ENCODE measurements at places on chromosomes 13 and 19.

DNA sequence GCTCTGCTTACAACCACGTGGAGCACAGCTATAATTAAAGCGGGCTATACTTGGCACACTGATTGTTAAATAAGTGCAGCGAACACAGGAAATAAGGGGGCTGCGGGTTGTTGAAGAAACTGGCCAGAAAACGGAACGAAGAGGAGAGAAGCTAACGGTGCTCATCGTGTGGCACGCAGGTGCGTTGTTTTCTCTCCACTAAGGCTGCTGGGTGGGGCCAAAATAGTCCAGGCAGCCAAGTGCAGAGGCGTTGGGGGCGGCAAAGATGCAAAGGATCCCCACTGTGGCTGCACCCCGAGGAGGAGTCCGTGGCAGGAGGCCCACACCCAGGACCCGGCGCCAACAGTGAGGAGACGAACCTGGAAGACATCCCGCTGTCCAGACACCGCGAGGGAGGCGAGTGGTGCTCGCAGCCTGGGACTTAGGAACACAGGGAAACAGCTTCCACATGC, 8.1 kb upstream of the ARL11 start:
- no peaks in the 10 kb centered on the region for H3K36me3 ChIP-seq
- peaks cover 16% of the 10 kb centered on the region for H3K4me1 ChIP-seq
- no peak for DNase-seq
- H3K27me3 ChIP-seq, result no peaks in the 10 kb centered on the region
- H3K4me3 ChIP-seq, result no peak overlapping the region
- H3K27ac ChIP-seq, result no peak overlapping the region

DNA sequence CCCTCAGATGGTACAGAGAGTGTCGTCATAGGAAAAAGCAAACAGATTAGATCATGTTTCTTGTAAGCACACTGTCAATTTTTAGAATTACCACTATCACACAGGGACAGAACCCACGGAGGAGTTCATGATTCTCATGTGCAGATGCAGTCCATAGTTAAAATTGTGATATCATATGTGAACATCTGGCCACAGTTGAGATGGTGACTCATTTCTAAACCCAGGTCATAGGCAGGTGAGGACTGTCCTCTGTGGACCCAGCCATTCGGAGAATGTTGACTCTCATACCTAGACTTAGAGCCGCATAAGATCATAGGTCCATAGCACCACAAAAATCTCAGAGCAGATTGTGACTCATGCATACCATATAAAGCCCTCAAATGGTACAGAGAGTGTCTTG, 17.8 kb upstream of the ZNF730 start:
- H3K27me3 ChIP-seq, result no peaks in the 10 kb centered on the region
- H3K4me3 ChIP-seq, result no peak overlapping the region
- no peaks in the 10 kb centered on the region for H3K4me1 ChIP-seq
- H3K27ac ChIP-seq, result no peak overlapping the region

DNA sequence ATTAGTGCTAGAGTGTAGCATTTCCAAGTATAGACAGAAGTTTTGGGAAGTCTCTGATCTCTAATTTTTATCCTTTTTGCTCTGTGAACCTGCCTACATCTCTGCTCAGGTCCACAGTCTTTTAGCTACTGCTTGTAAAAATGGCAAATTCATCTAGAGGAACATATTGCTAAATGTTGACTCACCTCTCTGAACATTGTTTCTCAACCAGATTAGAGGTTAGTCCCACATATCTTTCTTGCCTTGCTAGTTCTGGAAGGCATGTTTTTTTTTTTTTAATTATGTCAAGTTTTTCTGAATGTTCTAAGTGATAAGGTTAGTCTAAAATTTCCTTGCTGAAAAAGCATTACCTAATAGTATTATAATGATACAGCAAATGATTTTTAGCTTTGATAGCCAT, 2889.6 kb upstream of the PCDH20 start:
- DNase-seq, result no peak
- no peaks in the 10 kb centered on the region for H3K4me1 ChIP-seq
- H3K36me3 ChIP-seq, result no peaks in the 10 kb centered on the region
- no peaks in the 10 kb centered on the region for H3K27me3 ChIP-seq
- H3K4me3 ChIP-seq, result no peak overlapping the region
- H3K27ac ChIP-seq, result no peak overlapping the region

DNA sequence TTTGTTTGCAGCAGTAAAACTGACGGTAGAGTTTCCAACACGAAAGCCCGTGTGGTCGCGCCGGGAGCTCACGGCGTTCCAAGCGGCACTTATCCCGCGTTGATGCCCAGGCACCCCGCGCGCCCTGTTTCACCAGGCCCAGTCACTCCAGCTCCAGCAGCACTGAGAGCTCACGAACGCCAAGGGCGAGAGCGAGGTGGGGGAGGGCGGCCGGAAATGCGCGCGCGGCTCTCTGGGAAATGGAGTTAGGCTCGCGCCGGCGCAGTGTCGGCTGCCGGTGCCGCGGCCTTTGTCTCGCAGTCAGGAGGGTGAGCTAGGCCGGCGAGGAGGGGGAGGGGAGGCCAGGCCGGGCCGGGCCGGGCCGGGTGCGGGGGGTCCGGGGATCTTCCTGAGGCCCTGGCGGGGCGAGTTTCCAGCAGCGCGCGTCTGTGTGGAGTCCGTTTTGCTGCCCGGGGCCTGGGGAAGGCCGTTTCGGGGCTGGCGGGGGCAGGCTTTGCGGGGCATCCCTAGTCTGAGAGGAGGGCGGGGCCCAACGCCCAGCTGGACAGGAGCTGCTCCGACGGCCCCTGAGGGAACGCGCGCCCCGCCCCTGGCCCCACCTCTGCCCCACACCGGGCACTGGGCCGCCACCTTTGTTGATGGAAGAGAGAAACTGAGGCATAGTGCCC, at the start of gene ZNF135:
TSS of gene ZNF135 (plus strand) at position 280 of the 668 bp plus-strand sequence. CDS start 721 bp downstream, outside the sequence.
- H3K27ac ChIP-seq, result peak within 1 kb of the TSS; percentile 93
- H3K4me1 ChIP-seq, result no peaks in the 10 kb centered on the region
- H3K4me3 ChIP-seq, result peak within 1 kb of the TSS; percentile 74
- H3K27me3 ChIP-seq, result no peaks in the 10 kb centered on the region
- peaks cover 3% of the 10 kb centered on the region for H3K36me3 ChIP-seq

- no peak for DNase-seq
- no peak overlapping the region for H3K27ac ChIP-seq
- no peak overlapping the region for H3K4me3 ChIP-seq
- no peaks in the 10 kb centered on the region for H3K4me1 ChIP-seq
These were observed 35.8 kb downstream of the ZIC5 start for GRCh38 chr13:99935772-99936171.

DNA sequence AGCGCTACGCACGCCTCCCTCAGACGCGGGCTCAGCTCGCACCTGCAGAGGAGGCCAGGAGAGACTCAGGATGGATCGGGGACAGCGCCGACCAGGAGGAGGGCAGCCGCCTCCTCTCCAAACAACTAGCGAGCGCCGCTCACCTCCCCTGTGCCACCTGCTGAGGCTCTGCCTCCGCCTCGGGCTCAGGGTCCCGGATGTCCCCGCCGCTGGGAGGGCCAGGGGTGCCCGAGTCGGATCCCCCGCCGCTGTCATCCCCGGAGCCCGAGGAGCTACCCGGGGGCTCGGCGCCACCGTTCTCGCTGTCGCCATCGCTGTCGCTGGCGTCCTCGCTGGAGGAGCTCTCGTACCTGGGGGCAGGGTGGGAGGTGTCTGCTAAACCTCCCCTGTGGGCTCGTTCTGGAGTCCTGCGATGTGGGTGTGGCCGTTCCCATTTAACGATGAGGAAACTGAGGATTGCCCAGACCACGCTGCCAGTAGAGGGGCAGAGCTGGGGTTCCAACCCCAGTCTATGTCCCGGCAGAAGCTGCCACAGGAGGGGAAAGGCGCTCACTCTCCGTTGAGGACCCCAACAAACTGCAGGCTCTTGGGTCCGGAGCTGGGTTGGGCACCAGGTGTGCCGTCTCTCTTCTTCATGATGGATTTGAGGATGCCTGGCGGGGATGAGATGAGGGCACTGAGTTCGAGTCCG, 9.2 kb downstream of the KANK3 start:
- H3K36me3 ChIP-seq, result peaks cover 10% of the 10 kb centered on the region
- H3K27ac ChIP-seq, result no peak overlapping the region
- H3K27me3 ChIP-seq, result no peaks in the 10 kb centered on the region
- no peak for DNase-seq
- H3K4me3 ChIP-seq, result no peak overlapping the region

DNA sequence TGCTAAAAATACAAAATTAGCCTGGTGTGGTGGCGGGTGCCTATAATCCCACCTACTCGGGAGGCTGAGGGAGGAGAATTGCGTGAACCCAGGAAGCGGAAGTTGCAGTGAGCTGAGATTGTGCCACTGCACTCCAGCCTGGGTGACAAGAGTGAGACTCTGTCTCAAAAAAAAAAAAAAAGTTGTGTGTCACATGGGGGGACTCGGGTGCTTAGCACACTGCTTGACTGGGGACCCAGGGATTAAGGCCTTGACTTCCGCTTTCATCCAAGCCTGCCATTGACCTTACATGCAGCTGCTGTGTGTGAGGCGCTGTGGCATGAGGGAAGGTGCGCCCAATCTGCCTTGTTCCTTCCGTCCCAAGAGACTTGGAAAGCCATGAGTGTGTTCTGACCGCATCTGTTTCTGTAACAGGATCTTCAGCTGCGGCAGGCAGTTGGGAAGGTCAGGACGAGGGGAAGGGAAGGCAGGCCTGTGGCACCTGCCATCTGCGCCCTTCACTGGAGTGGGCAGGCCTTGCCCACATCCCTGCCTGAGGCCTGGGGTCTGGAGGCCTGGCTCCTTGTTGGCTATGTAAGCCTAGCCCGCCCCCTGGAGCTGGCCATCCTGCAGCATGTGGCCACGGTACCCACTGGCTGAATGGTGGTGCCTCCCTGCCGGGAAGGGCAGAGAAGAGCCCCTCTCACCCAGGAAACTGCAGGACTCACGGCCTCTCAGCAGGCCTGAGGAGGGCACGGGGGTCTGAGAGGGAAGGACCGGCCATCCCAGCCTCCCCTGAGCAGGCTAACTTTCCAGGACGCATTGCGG, 23.0 kb downstream of the PPP1R37 start:
- no peak overlapping the region for H3K27ac ChIP-seq
- no peak overlapping the region for H3K4me3 ChIP-seq
- H3K4me1 ChIP-seq, result peaks cover 15% of the 10 kb centered on the region
- DNase-seq, result no peak

GRCh38 chr13:36163809-36164308, 32.7 kb upstream of the DCLK1 start:
- no peaks in the 10 kb centered on the region for H3K27me3 ChIP-seq
- no peaks in the 10 kb centered on the region for H3K36me3 ChIP-seq
- no peaks in the 10 kb centered on the region for H3K4me1 ChIP-seq
- DNase-seq, result peak; percentile 84
- no peak overlapping the region for H3K27ac ChIP-seq
